ENCODE measurements at places on chromosomes 7 and 10.

DNA sequence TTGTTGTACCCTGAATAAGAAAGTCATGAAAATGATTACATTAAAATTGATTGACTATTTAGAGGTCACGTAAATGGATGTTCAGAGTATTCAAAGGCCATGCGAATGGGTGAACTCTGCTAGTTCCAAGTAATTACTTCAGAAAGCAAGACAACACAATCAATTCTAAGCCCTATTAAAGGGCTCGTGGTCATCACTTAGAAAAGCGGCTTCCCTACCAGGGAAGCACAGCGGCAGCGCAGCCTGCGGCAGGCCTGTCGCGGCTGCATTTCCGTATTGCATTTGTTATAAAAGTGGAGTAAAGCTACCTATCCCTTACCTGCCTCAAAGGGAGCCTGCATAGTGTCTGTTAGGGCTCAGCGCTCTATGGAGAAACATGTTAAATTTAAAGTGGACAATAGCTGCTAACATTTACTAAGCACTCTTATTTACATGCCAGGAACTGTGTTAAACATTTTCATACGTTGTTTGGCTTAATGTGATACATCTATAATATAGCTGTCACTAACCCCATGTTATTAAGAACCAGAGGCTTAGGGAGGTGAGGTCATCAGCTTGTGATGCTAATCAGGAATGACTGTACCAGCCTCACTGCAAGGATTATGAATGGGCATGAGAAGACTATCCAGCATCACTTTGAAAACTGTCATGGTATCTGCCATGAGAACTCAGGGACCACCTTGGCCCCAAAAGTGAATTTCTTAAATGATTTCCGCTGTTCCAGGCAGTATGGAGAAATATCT lies 187.5 kb downstream of the CELF2 start:
- peak; percentile 55 for DNase-seq

- no peak for DNase-seq
Measured at GRCh38 chr10:111087331-111087756, 10.5 kb downstream of the ADRA2A start.

GRCh38 chr7:30934225-30934624 lies 22.6 kb downstream of the AQP1 start:
- DNase-seq: no peak

DNA sequence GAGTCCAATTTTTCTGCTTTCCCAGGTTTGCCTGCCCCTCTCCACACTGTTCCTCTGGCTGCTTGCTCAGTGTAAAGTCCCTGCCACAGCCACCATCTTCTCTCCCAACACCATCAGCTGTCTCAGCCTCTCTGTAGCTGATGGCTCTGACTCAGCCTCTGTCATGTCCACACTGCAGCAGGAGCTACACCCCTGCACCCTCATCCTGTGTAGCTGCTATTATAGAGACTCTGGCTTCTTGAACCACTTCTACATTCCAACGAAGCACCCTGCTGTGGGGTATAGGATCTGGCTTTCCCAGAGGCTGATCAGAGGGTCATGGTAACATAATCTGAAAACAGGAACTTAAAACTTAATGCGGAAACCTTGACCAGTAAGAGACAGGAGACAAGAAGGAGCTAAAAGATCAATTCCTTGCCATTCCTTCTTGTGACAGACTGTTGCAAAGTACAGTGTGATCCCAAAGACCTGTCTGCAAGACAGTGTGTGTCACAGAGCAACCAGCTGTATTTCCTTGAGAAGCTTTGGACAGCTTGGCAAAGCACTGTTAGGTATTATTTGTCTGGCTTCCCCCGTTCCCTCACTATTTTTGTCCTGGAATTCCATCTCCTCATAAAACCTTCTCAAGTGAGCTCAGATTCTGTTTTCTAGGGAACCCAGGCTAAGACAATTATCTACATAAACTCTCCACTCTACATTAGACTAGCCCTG lies 42.3 kb downstream of the NRCAM start:
- no peak for DNase-seq

DNA sequence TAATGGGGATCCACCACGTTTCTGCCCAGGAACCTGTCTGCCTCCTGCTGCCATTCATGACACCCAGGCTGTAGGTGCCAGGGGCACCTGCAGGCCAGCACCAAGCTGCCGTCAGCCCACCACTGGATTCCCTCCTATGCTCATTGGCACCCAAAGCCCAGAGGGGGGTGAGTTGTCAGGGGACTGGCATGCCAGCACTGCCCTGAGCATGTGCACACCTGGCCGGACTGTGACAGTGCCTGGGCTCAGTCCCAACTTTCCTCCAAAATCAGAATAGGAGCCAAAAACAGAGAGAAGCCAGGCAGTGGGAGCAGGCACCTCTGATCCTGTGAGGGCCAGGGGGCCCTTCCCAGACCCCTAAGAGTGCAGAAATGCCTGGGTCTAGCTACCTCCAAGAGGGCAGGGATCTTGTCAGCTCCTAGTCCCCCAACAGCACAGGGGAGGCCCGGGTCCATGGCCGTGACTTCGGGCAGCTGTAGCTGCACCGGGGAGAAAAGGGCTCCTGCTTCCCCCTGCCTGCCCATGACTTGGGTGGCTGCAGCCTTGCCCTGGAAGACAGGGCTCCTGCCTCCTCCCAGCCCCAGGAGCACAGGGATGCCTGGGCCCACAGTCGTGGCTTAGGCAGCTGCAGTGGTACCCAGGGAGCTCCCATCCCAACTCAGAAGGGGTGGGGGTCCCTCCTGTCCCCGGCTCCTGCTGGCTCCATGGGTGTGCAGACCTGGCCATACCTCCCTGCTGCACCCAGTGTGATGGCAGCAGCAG lies 249.8 kb upstream of the DKK1 start:
- DNase-seq: no peak

All from stimulated activated CD4-positive, alpha-beta T cell treated with anti-CD3 and anti-CD28 coated beads, Interleukin-1b, Interleukin-23, amount 100 ng/mL, for 48 hours (primary cell).